ENCODE measurements at places on chromosomes 11 and 22.

GRCh38 chr11:31711137-31711536, 100.0 kb downstream of the PAX6 start:
- DNase-seq, result no peak

GRCh38 chr22:30562366-30562765, 12.1 kb downstream of the GAL3ST1 start:
- DNase-seq, result no peak

GRCh38 chr11:45805305-45806071, 539 bp downstream of the SLC35C1 start:
- no peak for DNase-seq

DNA sequence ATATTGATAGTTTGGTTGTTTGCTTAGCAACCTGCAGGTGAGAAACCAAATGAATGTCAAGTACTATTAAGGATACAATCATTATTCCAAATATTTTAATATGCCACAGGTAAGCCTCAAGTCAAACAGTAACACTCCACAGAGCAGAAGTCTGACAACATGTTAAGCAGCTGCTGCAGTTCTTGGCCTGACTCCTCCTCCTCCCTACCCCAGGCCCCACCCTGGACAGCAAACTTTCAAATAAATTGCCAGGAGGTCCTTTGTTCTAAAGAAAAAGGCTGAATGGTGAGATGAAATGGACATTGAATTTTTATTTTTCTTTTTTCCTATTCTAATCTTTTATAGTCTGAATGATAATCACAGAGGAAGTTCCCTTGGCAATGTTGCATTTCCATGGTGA, 260.0 kb upstream of the POU2AF2 start:
- DNase-seq, result no peak

DNA sequence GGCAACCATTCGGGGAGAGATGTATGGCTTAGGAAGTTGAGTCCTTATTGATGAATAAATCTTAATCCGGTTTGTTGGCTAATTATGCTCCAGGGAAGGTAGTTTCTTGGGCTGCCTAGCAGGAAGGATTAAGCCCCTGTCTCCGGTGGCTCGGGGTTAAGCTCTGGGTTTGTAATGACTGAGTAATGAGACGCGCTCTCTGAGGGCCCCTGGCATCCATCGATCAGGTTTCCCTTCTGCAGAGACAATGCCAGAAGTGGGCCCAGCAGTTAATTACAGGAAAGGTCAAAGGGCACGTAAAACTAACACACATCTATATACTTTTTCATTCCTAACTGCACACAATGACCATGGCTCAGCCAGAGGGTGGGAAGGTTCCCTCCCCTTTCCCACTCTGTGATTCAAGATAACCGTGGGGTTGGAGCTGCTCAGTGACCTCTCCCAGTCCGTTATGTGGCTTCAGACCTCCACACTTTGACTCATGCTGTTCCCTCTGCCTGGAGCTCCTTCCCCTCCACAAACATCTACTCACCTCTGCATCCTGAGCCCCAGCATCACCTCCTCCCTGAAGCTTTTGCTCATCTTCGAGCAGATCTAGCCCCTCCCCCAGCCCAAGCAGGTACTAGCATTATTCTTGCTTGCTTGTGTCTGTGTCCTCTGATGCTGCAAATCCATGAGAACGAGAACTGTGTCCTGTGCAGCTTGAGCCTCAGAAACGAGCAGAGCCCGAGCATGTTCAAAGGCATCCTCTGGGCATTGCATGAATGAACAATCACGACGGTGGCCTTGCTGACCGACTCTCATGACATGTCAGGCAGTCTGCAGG, 16.6 kb downstream of the SCUBE1 start:
- DNase-seq, result no peak

DNA sequence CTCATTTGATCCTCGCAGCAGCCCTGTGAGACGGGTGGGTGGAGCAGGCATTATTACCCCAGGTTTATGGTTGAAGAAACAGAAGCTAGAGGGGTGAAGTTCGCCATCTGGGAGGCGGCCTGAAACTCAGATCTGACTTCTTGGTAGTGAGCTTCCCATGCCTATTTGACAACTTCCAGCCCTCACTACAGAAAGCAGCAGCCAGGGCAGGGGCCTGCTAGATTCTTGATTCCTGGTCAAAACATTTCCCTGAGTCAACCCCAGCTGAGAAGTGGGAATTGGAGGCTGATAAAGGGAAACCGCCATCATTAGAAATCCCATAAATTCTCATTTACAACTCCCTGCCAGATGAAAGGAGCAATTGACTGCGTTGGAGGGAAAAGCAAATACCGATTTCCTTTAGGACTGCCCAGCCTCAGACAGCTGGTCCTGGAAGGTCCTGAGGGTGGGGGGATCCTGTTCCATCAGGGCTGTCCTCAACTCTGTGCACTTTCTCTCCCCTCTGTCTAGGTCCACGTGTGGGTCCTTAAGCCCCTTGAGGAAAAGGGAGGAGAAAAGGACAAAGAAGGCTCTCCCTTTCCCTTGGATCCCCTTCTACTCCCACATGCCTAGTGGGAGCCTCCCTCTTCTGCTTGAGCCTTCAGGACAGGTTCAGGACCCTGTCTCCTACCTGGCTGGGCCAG, 10.2 kb upstream of the NECTIN1 start:
- DNase-seq, result no peak

DNA sequence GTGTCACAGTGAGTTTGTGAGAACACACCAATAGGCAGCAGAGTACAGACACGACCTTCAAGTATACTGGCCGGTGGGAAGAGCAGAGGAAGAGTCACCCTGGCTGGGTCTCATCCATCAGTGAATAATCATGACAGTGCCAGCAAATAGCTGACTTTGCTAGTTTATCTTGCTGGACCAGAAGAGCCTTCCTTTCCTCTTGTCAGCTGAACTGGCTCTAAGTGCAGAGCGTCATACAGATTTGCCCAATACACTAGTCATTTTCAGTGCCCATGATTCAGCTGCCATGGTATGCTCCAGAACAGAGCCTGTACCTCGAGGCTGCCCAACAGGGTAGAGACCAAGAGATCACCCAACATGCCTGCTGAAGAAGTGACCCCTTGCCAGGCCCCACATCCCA, 82.9 kb upstream of the TBCEL start:
- no peak for DNase-seq

DNA sequence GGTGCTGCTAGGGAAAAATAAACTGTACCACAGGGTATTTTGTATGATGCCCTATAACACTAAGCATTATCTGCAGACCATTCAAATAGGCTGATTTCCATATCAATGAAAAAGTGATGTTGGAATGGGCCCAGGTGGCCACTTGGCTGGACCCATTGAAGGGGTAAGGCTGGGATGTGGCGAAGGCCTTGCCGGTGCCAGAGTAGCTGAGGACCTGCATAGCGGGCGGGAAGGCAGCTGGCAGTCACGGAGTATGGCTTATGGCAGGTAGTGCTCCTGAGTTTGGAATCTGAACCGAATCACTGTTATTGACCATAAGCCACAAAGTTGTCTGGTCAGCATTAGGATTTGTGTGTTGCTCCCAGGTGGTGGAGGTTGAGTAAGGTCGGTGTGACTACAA, 131.0 kb downstream of the MICAL2 start:
- no peak for DNase-seq

- DNase-seq, result no peak
Measured at GRCh38 chr11:91686281-91686680, 538.3 kb upstream of the FAT3 start.

All from activated CD4-positive, alpha-beta T cell treated with anti-CD3 and anti-CD28 coated beads, Interleukin-2, amount 50 U/mL, for 48 hours (primary cell).